ENCODE measurements at places on chromosomes 11 and 22.

DNA sequence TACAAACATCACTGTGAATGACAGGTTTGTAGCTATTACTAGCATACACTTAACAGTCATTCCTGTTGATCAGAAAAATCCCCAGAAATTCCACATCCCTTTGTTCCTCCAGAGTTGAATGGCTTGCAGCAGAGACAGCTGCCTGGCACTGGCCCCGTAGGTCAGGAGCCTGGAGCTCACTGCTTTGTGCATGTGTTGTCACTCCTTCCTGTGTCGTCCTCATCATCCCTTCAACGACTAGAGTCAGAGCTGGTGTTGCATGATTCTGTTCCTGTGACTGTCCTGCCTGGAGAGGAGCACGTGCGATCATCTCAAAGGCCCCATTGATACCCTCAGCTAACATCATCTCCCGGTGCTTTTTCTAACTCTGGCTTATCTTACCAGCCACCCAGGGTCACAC is 58.3 kb downstream of the LDLRAD3 start:
- DNase-seq, result no peak

GRCh38 chr22:27546157-27546935 is 255.2 kb downstream of the MN1 start:
- DNase-seq, result no peak

GRCh38 chr11:78355309-78355705 is 62.3 kb downstream of the GAB2 start:
- DNase-seq, result no peak

DNA sequence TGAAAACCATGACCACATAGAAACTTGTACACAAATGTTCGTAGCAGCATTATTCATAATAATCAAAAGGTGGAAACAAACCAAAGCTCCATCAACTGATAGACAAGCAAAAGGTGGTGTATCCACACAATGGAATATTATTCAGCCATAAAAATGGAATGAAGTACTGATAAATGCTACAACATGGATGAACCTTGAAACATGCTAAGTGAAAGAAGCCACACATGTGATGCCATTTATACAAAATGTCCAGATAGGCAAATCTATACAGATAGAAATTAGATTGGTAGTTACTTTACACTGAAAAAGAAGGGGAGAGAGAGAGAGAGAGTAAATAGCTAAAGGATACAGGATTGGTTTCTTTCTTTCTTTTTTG is 27.7 kb downstream of the MAPK1 start:
- no peak for DNase-seq

- DNase-seq, result peak; percentile 50
Measured at GRCh38 chr11:120303004-120303637, 22.0 kb upstream of the TLCD5 start.

DNA sequence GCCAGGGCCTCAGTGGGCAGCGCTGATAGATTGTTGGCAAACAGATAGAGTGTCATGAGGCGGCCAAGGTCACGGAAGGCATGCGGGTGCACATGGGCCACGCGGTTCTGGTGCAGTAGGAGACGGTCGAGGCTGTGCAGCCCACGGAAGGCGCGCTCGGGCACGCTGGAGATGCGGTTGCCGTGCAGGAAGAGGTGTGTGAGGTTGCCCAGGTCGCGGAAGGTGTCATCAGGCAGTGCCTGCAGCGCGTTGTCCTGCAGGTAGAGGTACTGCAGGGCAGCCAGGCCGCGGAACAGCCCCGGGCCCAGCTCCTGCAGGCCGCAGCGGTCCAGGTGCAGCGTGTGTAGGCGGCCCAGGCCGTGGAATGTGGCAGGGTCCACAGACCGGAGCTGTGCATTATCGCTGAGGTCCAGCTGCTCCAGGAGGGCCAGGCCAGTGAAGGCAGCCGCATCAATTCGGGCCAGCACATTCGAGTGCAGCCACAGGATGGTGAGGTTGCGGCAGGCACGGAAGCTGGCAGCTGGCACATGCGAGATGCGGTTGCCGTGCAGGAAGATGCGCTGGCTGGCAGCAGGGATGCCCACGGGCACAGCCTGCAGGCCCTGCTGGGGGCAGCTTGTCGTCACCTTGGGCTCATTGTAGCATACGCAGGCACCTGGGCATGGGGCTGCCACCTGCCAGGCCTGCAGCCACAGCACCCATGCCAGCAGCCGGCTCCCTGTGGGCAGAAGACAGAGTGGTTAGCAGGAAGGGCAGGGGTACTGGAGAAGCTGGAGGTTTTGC is 25.5 kb downstream of the RTN4R start:
- DNase-seq, result no peak
